ENCODE measurements at places on chromosomes 4 and X.

GRCh38 chrX:151713849-151714248 lies 2.0 kb upstream of the FATE1 start:
- DNase-seq = no peak

DNA sequence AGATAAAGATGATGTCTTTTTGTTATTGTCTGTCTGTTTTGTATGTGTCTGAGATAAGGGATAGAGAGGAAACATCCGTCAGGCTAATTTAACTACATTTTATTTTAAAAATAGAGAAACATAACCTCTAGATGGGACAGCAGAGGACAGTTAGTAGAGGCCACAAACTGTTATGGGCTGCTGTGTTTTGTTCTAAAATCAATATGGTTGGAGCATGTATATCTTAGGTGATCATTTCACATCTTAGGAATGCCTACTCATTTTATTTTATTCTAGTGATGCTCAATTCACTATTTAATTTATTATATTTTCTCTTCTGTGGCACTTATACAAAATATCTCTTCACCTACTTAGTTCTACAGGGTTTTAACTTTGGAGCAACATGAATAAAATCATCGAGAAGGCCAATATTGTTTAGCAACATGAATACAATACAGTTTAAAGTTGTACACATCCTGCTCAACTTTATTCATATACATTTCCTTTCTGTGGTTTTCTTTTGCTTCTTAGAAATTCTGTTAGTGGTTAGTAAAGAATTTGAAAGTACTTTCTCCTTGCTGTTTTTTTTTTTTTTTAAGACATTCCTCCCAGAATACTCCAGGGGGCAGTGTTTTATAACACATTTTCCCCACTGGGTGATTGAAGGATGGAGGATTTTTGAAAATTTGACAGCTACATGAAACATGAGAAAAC lies 392.9 kb downstream of the UNC5C start:
- DNase-seq = no peak

DNA sequence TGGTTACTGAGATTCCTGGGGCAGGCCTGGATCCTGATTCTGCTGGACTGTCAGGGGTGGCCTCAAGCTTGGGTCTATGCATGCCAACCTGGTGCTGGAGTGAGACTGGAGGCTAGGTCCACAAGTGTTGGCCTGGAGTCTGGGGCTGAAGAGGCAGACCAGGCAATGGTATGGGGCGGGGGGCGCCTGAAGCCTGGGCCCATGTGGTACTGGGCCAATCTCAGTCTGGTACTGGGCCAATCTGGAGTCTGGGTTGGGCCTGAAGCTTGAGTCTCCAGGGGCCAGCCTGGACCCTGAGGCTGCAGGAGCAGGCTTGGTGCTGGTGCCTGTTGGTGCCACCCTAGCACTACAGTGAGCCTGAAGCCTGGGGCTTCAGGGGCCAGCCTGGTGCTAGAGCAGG lies 108.9 kb upstream of the ZCCHC13 start:
- no peak for DNase-seq

GRCh38 chr4:30380404-30380998 lies 339.7 kb upstream of the PCDH7 start:
- DNase-seq = no peak

GRCh38 chr4:25090516-25090915 lies 59.8 kb upstream of the LGI2 start:
- DNase-seq = no peak

- no peak for DNase-seq
Observed at GRCh38 chr4:81531410-81531809, 59.7 kb upstream of the RASGEF1B start.

DNA sequence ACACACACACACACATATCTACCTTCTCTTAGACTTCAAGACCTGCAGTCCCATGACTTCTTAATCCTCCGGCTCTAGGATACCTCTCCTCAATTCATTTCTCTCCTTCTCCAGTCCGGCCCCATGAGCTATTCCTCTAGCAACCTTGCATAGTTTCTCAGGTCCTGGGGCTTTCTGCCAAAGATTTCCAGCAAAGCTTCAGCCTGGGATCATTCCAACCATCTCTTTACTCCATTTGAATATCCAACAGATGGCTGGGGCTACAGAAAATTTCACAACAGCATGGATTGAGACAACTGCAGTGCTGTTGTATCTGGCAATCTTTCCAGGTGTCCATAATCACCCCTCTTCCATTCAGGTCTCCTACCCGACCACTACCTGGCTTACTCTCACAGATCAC lies 184.1 kb downstream of the DCHS2 start:
- DNase-seq = no peak

GRCh38 chr4:126834854-126835253 lies 797.9 kb upstream of the INTU start:
- no peak for DNase-seq

- no peak for DNase-seq
Observed at GRCh38 chr4:680551-680927, 6.2 kb downstream of the MYL5 start.

DNA sequence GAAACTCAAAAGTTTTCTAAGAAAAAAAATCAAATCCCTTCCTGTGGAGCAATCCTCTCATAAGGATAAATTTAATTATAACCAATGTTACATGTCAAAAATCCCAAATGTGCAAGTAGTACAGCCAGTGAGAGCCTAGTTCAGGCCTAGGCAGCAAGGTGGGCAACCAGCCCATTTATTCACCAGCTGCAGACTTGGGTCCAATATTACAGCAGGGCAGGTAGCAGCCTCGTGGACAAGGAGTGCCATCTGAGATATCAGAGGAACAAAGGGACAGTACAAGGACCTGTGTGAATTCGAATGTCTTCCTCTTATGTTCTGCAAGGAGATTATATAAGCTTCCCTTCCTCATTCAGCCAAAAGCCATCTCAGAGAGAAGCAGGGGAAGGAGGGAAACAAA lies 6.6 kb downstream of the HELQ start:
- DNase-seq = no peak

GRCh38 chrX:115966920-115967319 lies 203.6 kb upstream of the AGTR2 start:
- DNase-seq = no peak

- no peak for DNase-seq
Observed at GRCh38 chrX:72381439-72382201, 75.9 kb upstream of the CITED1 start.

GRCh38 chr4:73690051-73690738 lies 50.2 kb upstream of the CXCL8 start:
- no peak for DNase-seq

GRCh38 chr4:146255874-146256273 lies 41.5 kb downstream of the REELD1 start:
- DNase-seq = no peak

- no peak for DNase-seq
Observed at GRCh38 chr4:183887351-183887750, 17.8 kb upstream of the STOX2 start.

- DNase-seq = no peak
Observed at GRCh38 chr4:97072666-97073065, 1070.6 kb downstream of the STPG2 start.

DNA sequence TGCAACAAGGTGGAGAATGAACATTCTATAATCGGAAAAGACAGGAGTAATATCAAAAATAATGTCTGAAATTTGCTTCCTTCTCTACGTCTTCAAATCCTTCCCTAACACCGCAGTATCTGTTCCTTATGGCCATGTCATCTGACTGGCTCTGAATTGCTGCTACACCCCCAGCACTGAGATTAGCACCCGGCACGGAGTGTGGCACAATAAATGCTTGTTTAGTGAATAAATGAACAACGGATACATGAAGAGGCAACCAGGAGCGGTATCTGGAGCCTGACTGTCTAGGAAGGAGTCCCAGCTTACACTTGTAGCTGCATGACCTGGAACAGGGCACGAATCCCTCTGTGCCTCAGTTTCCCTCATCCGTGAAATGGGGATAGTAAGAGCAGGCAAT lies 164.3 kb downstream of the AFAP1 start:
- no peak for DNase-seq

- no peak for DNase-seq
Observed at GRCh38 chr4:1540601-1541375, 134.5 kb upstream of the NKX1-1 start.

GRCh38 chr4:72390409-72390808 lies 178.6 kb downstream of the ADAMTS3 start:
- DNase-seq = no peak

DNA sequence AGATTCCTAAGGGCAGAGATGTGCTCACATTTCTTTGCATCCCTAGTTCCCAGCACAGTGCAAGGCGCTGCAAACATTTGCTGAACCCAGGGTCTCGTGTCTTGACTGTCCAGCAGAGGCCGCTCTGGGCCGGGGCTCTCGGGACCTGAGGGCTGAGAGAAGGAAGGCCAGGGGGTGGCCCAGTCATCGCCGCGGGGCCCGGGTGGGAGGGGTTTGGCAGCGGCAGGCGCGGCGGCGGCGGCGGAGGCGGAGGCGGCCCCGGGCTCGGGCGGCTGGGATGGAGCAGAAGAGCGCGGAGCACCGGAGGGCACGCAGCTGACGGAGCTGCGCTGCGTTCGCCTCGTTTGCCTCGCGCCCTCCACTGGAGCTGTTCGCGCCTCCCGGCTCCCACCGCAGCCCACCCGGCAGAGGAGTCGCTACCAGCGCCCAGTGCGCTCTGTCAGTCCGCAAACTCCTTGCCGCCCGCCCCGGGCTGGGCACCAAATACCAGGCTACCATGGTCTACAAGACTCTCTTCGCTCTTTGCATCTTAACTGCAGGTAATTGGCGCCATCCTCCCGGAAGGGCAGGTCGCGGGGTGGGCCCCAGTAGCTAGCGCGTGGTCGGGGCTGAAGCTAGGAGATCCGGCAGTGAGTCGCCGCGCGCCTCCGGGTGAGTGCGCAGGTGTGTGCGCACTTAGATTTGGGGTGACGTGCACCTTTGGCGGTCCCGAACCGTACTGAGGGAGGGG lies at the start of gene PARM1:
PARM1 (plus strand) TSS at position 285 of the 730 bp plus-strand sequence; CDS start at position 497, 212 bp downstream.
- DNase-seq = no peak

- DNase-seq = no peak
Observed at GRCh38 chrX:2410279-2411020, 90.3 kb downstream of the DHRSX start.

DNA sequence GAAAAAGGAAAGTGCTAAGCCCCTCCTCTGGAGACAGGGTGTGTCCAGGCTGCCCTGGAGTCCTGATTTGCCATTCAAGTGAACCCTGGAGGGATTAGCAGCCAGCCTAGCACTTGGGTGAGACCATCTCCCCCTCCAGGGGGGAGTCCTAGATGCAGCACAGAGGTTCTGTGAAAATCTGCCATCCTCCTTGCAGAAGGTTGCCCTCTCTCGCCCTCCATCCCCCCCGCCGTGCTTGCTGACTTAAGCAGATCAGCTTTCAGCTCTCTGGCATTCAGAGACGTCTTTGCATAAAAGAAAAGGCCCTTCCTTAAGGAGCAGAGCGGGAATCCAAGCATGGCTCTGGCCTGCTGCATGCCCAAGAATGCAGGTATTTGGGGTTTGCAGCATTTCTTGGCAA lies 102.1 kb upstream of the SCML1 start:
- DNase-seq = no peak
